ENCODE measurements at places on chromosomes 13 and 19.

- DNase-seq: no peak
These were observed 106.1 kb downstream of the DHRS12 start for GRCh38 chr13:51697855-51698254.

DNA sequence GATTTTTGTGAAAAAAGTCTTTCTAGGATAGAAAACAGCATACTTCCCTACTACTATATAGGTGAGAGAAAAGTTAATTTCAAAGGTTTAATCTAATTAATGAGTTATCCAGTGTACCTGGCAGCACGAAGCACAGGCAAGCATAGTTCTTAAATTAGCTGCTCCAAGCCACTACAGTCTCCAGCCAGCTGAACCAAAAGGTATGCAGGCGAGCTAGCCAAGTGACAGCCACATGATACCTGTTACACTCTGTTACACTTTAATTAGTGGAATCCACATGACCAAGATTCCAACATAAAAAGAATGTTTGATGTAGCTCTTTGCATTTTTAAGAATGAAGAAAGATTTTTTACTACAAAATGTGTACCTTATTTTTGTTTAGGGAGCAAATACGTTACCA, 15.5 kb downstream of the SLC25A30 start:
- DNase-seq: no peak

DNA sequence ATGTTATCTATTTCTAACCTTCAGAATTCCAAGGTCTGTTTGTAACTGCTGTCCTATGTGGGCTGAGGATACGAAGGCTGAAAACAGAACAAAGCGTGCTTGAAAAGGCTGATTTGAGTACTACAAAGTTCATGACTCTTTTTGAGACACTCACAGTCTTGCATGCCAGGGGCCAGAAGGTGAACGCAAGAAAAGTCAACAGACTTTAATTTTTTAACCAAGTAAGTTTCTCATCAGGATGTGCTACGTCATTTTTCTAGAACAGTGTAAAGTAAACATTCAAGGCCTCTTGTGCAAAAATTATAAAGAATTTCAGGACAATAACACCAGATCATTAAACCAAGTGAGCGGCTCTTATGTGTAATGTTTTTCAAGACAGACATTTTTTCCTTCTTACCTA, 163.5 kb downstream of the COG6 start:
- no peak for DNase-seq

GRCh38 chr19:3682741-3683404, 17.4 kb downstream of the PIP5K1C start:
- DNase-seq: no peak

GRCh38 chr13:98513837-98514236, 63.1 kb downstream of the STK24 start:
- DNase-seq: no peak

GRCh38 chr19:19315444-19315843, 4.9 kb downstream of the SUGP1 start:
- DNase-seq: no peak

- DNase-seq: no peak
These were observed 2.0 kb downstream of the ZNF784 start for GRCh38 chr19:55622242-55622969.

DNA sequence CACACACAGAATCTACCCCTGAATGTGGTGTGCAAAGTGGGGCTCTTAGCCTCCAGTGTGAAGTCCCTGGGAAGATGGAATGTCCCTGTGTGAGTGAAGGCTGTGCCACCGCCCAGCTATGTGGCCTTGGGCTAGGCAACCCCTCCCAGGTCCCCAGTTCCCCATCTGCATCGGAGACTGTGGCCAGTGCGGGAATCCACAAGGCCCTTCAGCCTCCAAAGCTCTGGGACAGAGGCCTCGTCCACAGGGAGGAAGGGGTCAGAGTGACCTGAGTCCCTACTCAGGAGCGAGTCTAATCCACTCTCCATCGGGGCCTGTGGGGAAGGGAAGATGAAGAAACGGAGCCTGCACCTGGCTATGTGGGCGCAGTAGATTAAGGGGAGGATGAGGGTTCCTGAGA, 19.3 kb upstream of the KIR3DL3 start:
- DNase-seq: no peak

GRCh38 chr13:105979131-105980011, 556.1 kb downstream of the EFNB2 start:
- DNase-seq: no peak

DNA sequence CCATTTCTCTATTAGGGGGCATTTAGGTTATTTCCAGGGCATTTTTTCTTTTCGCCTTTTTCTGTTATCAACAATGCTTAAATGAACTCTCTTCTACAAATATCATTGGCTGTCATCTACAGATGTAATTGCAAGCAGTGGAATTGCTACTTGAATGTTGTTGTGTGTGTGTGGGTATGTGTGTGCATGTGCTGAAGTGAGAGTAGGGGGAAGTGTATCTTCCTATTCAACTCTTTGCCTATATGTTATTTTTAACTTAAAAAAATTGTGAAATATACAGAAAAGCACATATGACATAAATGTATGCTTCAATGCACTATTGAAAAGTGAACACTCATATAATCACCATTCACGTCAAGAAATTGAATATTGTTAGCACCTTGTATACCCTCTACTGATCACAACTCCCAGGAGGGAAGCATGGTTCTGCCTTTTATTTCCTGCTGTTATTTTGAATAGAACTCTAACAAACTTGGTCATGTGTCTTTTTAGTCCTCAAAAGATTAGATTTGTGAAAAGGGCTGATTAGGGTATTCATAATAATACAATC, 24.7 kb downstream of the WDFY2 start:
- DNase-seq: no peak

DNA sequence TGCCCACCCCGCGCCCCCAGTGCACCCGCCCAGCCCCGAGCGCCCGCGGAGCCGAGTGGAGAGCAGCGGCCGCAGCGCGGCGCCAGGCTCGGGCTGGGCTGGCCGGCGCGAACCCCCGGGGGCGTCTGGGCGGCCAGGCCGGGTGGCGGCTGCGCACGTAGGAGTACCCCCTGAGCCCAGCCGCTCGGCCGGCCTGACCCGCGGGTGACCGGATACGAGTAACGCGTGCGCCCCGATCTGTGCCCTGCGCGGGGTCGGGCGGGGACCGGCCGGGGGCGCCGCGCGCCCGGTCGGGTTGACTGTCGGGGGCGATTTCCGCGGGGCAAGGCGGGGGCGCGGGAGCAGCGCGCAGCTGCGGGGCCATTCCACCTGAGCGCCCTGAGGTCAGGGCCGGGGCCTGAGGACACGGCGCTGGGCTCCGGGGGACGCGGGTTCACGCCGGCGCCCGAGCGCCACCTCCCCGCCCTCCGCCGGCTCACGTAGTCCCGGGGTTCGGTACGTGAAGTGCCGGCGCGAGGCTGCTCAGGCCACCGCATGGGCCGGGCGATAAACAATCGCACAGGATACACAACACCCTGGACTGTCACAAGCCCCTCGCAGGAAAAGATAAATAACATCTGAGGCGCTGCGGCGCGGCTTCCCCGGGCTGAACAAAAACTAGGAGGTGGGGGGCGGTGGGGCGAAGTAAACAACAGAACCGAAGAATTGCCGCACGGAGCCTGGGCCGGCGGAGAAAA, 37.6 kb upstream of the FLT1 start:
- DNase-seq: no peak

DNA sequence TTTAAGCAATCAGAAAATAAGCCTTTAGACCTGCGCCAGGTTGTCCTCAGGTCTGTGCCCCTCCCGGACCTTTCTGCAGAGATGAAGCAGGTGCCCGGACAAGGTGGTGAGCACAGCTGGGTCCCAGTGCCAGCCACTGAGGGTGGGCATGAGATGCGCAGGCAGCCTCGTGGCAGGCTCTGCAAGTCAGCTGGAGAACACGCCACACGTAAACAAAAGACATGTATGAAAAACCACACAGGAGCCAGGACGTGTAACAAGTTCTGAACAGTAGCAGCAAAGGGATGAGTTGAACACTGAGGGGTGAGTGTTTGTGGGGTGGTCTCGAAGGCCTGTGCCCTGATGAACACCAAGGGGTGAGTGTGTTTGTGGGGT, 68.8 kb upstream of the MCF2L start:
- no peak for DNase-seq

GRCh38 chr19:31515931-31516330, 166.7 kb upstream of the TSHZ3 start:
- no peak for DNase-seq

DNA sequence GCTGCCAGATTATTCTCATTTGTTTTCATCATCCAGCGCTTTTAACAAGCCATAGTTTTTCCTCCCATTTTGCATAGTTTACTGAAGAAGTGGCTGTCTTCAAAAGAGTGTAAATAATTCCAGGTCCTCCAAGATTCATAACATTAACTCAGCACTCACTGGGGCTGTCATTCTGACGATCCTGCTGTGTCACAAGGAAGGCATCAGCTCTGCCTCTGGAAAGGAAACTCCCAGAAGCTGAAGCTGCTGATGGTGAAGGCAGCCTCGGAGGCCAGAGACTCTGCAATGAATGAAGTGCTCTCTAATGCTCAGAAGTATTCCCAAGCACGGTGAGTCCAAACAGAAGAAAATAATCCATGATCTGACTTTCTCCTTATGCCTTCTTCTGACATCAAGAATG, 60.0 kb downstream of the FLT1 start:
- DNase-seq: no peak

DNA sequence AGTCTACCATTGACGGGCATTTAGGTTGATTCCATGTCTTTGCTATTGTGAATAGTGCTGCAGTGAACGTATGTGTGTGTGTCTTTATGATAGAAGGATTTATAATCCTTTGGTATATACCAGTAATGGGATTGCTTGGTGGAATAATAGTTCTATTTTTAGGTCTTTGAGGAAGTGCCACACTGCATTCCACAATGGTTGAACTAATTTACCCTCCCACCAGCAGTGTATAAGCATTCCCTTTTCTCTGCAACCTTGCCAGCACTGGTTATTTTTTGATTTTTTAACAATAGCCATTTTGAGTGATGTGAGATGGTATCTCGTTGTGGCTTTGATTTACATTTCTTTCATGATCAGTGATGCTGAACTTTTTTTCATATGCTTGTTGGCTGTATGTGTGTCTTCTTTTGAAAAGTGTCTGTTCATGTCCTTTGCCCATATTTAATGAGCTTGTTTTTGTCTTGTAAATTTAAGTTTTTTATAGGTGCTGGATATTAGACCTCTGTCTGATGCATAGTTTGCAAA, 37.5 kb downstream of the RFC3 start:
- DNase-seq: no peak

DNA sequence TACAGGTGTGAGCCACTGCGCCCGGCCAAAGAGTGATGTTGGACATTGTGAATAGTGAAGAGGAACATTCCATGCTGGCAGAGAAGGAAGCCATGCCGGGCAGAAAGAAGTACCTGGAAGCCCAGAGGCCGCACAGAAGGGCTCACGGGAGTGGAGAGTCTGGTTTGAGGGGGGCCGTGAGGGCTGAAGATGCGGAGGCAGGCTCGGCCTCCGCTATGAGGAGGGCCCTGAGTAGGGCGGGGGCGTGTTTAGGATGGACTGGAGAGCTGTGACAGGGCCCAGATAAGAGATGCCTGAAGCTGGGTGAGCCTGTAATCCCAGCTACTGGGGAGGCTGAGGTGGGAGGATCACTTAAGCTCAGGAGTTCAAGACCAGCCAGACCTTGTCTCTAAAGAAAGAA, 1.6 kb downstream of the JOSD2 start:
- no peak for DNase-seq

- DNase-seq: no peak
These were observed 166.2 kb downstream of the FGF14 start for GRCh38 chr13:102235689-102236088.

- DNase-seq: peak; percentile 47
These were observed 7.3 kb downstream of the SGTA start for GRCh38 chr19:2775556-2776430.

DNA sequence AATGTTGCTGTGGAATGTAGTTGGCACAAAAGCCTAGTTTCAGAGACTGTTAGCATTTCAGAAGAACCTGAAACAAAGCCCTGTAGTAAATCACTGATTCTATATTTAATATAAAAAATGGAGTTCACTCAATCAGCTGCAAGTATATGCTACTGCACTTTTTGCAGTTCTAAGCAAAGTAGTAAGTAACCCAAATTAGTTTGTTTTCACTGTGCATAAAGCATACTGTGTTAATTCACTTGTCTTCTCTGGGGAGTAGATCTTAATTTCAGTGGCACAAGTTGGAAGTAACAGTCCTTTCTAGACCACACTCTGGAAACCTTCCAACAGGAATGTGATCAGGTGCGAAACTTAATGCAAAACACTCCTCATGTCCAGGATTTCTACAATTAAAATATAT, 139.3 kb downstream of the DACH1 start:
- no peak for DNase-seq

- no peak for DNase-seq
These were observed 971 bp downstream of the FOSB start for GRCh38 chr19:45468803-45469131.

DNA sequence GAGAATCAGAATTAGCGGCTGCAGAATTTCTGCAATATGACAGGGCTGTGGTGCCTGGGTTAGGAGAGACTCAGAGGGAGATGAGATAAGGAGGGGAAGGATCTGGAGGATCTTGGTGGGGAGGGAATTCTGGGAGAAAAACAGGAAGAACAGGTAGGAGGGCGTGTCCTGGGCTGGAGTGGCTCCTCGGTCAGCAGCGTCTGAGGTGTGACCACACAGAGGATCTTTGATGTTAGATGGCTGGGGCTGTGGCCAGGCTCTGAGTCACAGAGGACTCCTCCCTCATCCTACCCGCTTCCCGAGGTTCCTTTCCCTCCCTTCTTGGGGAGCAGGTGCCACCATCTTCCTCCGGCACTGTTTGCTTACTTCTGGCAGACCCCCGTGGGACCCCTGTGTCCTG, 6.4 kb upstream of the KLK6 start:
- DNase-seq: no peak

- no peak for DNase-seq
These were observed 465.6 kb downstream of the ITGBL1 start for GRCh38 chr13:101917833-101918661.

DNA sequence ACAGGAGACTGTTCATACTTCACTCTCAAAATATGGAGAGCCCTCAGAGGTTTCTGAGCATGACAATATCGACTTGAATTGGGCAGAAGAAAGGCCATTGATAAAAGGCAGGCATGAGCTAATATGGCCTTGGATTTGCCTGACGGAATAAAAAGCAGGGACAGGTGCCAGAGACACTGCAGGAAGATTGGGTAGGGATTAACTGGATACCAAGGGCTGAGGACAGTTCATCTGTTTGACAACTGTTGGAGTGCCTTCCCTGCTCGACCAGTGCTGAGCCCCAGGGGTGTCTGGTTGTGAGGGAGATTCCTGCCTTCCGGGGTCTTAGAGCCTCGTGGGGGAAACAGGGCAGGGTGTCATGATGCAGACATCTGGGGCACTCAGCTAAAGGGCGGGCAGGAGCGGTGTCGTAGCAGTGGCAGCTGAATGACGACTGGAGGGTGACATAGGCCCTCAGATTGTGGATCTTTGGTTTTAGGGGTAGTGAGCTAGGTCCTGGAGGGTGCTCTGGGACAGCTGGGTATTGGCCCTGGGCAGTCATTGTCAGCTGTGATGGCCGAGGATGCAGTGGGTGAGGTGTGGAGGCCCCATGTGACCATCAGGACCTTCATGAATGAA, 12.3 kb downstream of the GATAD2A start:
- DNase-seq: no peak
